ENCODE measurements at places on chromosomes 2 and 18.

DNA sequence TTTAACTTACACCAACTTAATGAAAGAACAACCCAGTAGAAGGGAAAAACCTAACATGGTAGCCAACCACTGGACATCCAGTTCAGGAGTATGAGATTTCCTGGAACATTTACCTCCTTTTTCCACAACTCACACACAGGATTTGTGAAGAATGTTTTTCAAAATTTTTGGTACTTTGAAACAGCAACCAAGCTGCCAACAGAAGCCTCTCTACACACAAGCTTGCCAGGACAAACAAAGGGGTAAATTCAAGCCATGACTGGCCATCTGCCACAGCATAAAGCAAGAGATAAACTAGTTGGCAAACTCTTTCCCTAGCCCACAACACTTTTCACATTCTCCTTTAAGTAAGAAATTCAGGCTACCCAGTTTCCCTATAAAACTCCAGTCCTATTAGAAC lies 21.4 kb downstream of the MGAT4A start:
- no peak for DNase-seq

DNA sequence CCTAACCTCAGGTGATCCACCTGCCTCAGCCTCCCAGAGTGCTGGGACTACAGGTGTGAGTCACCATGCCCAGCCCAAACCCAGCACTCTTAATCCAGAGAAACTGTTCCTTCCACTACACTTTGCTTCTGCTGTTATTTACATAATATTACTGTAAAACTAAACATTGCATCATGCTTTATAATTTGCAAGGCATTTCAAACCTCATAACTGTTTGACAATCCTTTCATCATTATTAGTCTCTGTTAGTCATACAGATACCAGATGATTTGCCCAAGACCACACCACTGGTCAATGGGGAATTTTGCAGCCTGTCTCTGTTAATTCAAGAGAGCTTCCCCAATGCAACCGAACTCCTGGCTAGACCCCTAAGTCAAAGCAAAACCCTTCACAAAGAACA lies 338.3 kb downstream of the ALK start:
- DNase-seq: no peak

- DNase-seq: no peak
Observed at GRCh38 chr2:218819093-218819492, 12.5 kb downstream of the PRKAG3 start.

DNA sequence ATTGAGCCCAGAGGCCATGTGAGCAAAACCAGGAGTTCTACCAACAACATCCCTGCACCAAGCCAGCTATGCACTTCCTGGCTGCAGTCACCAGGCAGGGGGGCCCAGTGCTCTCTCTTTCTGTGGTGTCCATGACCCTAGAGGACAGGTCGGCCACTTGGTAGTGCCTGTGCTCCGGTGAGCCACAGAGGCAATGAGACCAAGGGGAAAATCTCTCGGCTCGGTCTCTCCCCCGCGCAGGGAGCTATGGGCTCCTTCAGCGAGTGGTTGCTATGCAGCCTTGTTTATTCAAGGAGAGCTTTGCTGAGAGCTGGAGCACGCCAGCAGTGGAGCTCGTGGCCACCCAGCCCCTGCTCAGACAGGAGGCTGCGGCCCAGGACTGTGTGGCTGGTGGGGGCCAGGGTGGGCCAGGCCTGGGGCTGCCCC lies at the start of gene TOGARAM2:
TSS of gene TOGARAM2 (plus strand) at position 283 of the 426 bp plus-strand sequence. CDS start 13,537 bp downstream, outside the sequence.
- DNase-seq: peak; percentile 55

DNA sequence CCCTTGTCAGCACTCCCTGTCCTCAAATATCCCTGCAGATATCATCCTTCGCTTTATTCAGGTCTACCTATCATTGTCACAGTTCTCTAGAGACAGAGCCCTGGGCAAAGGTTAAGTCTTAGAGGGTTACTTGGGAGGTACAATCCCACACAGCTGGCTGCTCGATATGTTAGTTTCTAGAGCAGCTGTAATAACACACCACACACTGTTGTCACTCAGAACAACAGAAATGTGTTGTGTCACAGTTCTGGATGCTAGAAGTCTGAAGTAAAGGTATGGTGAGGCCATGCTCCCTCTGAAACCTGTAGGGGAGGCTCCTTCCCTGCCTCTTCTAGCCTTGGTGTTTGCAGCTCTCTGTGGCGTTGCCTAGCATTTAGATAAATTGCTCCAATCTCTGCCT lies 9.9 kb upstream of the RAPGEF4 start:
- no peak for DNase-seq

- no peak for DNase-seq
Observed at GRCh38 chr18:47893047-47893446, 37.4 kb downstream of the SMAD2 start.

- DNase-seq: no peak
Observed at GRCh38 chr18:59055345-59056032, 84.2 kb upstream of the SEC11C start.

GRCh38 chr2:73333564-73333963 lies 40.2 kb upstream of the EGR4 start:
- no peak for DNase-seq

DNA sequence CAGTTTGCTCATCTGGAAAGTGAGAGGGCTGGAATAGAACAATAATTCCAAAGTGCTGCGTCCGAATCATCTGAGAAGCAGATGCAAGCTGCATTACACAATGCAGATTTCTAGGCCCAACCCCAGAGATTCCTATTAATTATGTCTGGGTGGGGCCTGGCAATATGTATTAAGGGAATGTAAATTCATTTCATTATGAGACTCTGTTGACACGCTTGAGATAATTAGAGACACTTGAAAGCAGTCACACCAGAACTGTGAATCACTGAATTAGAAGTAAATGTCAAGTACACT lies 54.7 kb upstream of the HK2 start:
- DNase-seq: no peak

DNA sequence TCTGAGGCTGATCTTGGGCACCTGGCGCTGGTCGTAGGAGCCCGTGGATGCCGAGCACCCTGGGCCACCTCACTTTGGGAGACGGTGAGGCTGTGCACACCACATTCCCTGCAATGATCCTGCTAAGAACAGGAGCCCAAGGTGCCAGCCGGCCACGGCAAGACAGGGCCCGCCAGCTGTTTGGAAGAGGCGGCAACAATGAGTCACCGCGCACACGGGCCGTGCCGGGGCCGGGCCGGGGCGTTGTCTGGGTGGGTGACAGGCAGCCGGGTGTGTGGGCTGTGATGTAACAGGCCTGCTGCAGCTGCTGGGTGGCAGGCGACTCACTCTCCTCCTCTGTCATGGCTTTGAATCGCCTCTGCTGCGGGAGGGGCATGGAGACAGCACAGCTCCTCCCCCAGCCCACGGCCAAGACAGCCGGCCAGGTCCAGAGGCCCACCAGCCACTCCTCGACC lies 49.7 kb upstream of the ODC1 start:
- peak; percentile 63 for DNase-seq

DNA sequence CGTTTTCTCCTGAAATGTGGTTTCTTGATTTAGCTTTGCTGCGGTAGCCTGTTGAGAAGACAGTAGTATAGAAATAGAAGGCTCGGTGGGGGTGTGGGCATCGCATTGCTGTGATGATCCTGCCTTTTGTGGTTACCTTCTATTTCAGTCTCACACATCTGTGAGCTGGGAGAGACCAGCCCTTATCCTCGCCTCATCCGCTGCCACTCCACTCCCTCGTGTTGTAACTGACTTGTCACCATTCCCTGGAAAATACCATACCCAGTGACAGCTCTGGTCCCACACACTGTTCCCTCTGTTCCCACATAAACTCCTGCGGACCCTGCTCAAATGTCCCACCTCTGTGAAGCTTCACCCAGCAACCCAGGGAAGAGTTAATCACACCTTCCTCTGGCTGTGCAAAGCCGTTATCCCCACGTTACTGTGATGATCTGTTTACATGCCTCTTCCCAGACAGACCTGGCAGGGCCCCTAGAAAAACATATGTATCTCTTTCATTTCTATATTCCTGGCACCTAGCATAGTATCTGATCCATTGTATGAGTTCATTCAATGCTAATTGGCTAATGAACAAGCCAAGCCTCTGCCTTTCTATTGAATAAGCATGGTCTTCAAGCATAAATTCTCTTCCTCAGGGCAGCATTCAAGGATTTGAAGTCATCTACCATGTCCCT lies 114.6 kb downstream of the MAPK4 start:
- no peak for DNase-seq

DNA sequence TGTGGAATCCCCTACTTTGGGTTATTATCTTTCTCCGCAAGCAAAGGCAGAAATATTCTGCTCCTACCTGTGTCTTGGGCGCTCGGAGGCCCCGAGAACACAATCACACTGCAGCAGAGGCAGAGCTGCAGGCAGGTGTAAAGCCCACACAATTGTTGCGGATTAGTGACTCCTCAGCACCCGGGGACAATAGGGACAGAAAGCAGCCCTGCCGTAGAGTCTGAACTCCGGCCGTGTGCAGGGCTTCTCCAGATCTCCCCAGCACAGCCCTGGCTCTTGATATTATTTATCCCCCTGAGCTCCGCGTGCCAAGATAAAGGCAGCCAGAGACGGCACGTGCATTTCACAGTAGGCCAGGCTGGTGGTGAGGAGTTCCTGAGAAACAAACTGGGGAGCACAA lies 229.2 kb downstream of the EN1 start:
- no peak for DNase-seq

- DNase-seq: peak; percentile 92
Observed at GRCh38 chr2:219446101-219446504, 11.5 kb downstream of the SPEG start.

DNA sequence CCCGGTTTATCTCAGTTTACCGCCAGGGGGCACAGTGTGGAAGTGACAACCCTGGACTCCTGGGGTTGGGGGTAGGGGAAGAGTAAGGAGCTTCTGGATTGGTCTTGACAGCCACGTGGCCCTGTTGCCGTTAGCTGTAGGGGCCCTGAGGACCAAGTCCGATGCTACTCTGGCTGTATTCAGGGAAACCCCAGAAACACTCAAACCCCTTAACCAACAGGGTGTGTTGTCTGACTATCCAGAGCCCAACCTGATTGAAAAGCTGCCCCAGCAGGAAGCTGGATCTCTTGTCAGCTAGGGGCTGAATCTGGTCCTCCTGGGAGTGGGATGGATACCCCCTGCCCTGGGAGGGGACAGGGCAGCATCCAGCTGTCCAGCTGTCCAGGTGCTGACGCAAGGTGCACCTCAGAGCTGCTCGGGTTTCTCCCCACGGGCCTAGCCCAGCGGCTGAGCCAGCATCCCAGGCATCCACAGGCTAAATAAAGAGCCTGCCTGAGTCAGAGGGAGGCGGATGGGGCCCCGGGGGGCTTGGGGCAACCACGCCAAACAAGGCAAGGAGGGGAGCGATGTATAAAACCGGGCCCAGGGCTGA lies 3.1 kb upstream of the GMPPA start:
- DNase-seq: peak; percentile 88

GRCh38 chr2:102098756-102099155 lies 43.8 kb upstream of the IL1R1 start:
- no peak for DNase-seq

GRCh38 chr2:196289000-196289399 lies 117.6 kb upstream of the STK17B start:
- DNase-seq: no peak

DNA sequence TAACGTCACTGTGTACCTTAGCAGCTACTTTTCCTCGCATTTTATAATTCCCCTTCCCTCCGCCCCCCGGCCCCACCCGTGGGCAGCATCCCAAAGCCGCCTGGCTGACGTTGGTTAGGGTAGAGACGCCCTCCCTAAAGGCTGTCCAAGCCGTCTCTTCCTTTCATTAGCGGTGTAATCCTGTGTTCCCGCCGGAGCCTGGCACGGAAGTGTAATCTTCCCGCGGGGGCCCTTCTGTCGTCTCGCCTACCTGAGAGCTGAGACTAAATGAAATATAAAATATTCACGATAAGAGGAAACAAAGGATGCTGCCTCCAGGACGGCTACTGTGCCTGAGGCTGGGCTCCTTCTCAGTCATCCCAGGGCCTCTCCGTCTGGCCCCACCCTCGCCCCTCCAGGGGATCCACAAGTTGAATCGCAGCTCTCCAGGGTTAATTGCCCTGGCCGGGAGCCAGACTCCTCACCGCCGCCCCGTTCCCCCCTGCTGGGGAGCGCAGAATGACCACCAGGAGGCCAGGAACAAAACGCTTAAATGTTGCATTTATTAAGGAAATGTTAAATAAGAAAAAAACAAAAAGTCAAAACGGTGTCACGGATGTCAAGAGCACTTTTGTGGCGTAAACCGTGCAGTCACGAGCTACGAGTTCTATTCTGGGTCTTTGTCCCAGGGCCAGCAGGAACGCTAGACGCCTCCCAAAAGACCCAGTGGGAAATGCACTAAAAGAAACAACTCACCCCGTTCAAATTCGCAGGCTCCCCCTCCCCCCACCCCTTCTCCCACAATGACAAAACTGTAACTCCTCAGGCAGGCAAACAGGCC lies 1.5 kb downstream of the RPRM start:
- peak; percentile 56 for DNase-seq

- no peak for DNase-seq
Observed at GRCh38 chr2:153235516-153235915, 243.0 kb downstream of the RPRM start.

- DNase-seq: no peak
Observed at GRCh38 chr2:180990794-180991193, 10.4 kb downstream of the UBE2E3 start.

GRCh38 chr2:75108937-75109482 lies 90.3 kb downstream of the TACR1 start:
- DNase-seq: no peak

- DNase-seq: no peak
Observed at GRCh38 chr18:40821596-40822243, 1133.3 kb upstream of the PIK3C3 start.

GRCh38 chr2:207015901-207016300 lies 76.6 kb downstream of the CPO start:
- no peak for DNase-seq

DNA sequence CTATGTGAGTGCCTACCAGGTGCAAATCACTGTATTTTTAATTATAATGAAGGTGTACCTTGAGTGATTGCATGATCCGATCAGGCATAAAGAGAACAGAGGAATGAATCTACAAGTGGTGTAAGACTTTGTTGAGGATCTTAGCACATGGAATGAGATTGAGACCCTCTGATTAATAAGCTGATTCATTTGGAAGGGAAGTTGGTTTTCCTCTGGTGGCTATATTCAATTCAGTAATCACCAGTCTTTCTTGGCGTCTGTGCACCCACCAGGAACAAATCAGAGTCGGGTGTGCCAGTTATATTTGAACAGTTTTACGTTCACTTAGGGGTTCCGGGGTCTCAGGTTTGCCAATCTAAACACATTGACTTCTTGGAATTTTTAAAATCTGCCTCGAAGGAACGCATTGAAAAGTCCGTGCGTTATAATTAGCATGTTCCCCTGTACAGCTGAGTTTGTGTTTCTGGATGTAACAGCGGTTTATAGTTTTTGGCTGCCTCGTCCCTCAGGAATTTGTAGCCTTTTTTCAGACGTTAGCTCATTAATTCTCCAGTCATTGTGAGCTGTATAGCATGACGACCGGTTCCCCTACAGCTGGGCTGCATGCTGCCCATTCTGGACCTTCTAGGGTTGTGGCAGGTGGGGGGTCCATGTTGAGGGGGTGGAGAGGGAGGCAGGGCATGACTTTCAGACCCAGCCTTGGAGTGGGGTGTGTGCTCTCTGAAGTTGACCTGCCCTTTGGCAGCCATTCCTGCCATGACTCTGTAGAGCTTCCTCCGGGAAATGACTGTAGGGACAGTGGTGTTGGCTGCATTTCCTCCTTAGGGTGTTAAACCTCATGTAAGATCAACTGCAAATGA lies 20.3 kb downstream of the MYO1B start:
- no peak for DNase-seq

Measured in SK-N-SH (cell line).